NCI-H2171 (cell line): ENCODE measurements at places on chromosomes 16 and 17.

DNA sequence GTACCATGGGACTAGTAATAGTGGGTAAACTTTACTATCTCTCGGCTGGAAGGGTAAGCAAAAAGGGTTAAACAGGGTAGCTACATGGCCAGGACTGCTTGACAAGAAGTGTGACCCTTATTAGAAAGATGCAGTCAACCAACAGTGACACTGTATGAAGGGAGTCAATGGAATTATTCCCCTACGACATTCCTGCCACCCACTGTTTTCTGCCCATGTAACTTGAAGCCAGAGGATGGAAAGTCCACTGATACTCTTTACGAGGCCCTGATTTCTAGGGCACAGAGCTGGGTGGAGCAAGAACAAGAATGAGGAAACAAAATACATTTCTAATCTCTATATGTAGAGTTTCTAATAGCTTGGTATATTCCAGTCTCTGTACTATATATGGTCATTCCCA is 1102.5 kb downstream of the CDH11 start:
- DNase-seq, result no peak

GRCh38 chr17:30278032-30278431 is 13.7 kb downstream of the BLMH start:
- no peak for DNase-seq

- DNase-seq, result peak; percentile 34
Measured at GRCh38 chr16:76265434-76266045, 11.7 kb upstream of the CNTNAP4 start.

- DNase-seq, result no peak
Measured at GRCh38 chr17:68356520-68356919, 65.2 kb downstream of the ARSG start.

DNA sequence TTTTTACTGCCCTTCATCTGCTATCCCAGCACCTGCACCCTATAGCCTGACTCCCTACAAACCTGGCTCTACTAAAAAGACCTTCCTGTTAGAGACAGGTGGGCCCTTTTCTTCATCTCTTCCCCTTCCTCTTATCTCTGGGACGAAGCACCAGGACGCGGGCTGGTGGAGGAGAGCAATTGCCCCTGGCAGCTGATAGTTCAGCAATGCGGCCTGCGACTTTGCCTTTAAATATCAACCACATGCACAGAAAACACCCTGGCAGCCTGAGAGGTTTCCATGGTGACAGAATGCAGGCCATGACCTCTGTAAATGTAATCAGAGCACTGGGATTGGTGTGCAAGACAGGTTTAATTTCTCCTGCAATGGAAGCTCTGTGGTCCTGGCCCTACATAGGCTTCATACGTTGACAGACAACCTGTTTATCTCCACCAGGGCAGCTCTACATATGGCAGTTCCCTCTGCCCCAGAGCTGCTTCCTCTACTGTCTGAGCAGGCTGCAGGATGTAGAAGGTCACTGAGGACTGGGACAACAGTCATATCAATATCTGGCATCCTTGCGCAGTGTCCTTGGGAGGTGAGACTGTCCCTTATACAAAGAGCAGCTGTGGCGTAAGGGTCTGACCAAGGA is 10.0 kb upstream of the SKAP1 start:
- no peak for DNase-seq

GRCh38 chr17:57408071-57408811 is 151.9 kb downstream of the MSI2 start:
- DNase-seq, result peak; percentile 52

GRCh38 chr17:81111066-81111465 is 54.2 kb upstream of the PVALEF start:
- DNase-seq, result no peak

DNA sequence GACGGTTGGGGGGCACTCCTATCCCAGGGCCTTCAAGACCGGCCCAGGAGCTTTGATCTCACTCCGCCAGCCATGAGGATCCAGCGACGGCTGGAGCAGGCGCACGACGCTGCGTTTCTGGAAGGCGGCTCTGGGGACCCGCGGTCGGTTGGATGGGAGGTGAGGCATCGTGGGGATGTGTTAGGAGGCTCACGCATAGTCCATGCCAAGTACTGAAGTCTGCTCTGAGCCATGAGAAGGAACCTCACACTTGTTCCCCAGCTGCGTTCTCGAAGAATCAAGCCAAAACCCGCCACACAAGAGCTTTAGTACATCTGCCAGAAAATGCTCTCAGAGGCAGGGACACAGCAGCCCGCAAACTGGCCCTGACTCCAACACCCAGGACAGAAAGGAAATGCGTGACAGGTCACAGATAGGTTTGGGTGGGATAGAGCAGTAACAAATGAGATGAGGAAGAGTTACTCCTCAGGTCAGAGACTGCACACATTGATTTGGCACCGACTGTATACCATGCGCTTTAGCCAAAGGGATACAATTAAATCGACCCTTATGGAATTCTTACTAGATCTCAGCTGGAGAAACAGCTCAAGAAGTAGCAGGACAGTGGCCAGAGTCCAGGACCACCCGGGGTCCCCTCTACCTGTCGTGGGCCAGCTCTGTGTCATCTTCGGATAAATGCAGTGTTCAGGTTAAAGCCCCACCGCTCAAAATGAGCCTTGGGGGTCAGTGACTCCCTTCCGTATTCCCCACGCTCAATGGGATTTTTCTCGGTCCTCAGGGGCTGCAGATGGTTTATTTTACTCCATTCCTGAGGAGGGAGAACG is 6.7 kb upstream of the GSG1L start:
- DNase-seq, result no peak

DNA sequence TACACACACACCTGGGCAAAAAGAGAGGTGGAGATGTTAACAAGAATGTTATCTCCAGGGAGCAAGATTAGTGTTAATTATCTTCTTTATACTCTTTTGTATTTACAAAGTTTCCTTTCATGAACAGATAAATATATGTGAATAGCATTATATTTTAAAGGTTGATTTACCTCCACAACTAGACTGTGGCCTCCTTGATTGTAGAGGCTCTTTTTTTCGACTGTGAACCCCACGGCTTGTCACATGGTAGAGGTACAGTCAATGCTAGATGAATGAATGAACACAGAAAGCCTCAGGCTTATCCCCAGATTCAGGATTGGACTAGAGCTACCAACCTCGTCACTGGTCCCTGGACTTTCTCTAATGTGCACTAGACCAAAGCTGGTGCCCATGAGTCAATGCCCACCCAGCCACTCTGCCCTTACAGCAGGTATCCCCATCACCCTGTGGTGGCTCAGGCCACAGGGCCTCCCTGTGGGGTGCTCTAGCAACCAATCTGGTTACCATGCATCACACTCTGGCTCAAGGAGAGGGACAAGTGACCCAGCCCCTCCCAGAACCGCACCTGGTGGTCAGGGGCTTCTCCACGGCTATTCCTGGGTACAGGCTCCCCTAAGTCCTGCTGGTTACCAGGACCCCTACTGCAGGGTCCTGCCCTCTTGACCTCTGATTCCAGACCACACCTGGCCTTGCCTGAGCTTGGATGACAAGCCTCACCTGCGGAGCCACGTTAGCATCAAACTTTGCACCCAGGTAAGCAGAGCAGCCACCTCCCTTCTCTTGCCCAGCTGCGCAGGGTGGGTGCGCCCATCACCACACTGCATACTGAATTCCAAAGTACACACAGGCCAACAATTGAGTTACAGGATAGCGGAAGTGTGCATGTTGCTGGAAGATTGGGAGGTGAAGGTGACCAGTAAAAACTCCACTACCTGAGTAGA is 101.0 kb downstream of the CDYL2 start:
- DNase-seq, result no peak

DNA sequence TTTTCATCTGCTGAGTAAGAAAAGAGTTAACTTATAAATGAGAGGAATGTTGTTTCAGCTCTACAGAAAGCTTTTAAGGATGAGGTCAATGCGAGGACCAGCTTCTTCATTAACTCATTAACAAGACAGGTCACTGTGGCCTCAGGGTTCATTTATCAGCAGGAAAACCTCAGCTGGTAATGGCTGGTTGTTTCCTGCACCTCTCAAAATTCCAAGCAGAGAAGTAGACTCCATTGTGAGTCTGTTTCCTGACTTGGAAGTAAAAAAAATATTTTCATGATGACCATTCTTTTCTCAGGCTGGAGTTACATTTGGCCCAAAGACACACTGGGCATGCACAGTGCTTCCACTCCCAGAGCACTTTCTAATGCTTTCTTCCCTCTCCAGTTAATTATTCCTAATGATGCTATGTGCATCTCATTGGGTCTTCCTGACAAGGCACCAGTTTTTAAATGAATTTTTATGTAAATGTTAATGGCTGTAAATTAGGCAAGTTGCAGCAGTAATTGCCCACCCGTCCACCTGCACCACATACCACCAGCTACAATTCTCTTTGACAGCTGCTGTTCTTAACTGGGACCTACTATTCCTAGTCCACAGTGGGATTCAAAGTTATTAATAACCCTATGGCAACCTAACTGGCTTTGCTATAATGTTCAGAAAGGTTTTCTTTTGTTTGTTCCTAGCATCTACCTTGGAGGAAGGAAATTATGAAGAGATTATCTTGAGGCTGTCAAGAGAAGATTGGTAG is 89.5 kb upstream of the BCAR1 start:
- no peak for DNase-seq

- DNase-seq, result peak; percentile 9
Measured at GRCh38 chr17:40355123-40355803, 9.3 kb downstream of the GJD3 start.

DNA sequence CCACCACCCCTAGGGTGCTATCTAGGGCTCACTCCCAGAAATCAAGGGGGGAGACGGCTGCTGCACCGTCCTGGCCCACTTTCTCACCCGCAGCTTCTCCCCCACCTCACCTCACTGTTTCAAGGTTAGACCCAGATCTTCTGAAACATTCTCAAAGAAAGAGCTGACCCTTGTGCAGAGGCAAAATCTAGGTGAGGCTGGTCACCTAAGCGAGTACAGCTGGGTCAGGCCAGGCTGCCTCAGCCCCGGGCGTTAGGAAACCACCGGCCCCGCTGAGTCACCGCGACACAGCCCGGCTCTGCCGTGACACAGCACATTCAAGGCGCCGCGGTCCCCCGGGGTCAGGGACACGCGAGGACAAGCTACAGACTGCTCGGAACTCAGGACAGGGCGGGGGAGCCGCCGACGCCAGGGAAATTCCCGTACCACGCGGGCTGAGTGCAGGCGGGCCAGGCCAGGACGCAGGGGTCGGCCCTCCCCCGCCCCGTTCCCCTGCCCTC is 27.1 kb downstream of the GNPTG start:
- peak; percentile 2 for DNase-seq

- DNase-seq, result no peak
Measured at GRCh38 chr17:3693829-3694231, 2.1 kb downstream of the P2RX5 start.

GRCh38 chr16:89040391-89040790 is 53.3 kb upstream of the ACSF3 start:
- DNase-seq, result no peak

DNA sequence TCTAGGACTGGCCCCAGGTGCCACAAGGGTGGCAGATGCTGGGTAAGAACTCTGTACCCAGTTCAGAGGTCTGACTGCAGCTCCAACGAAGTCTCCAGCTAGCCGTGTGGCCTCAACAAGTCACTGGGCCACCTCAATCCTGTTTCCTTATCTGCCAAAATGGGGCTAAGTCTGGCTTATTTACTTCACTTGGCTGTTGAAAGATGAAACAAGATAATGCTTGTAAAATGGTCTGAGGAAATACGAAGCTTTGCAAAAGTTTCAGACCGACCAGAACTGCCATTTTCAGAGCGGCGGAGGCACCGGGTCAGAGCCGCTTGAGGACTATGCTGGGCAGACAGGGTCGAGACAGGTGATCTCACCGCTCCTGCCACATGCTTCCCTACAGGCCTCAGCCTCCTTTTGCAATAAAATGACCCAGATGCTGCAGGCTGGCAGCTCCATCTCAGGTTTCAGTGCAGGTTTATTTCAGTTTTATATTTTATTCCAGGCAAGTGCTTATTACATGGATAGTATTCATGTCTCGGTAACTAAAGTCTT is 17.2 kb downstream of the MNT start:
- DNase-seq, result peak; percentile 46

- DNase-seq, result no peak
Measured at GRCh38 chr17:7133424-7133823, 18.8 kb upstream of the ASGR2 start.

GRCh38 chr17:17356931-17357270 is 53.7 kb downstream of the NT5M start:
- no peak for DNase-seq

DNA sequence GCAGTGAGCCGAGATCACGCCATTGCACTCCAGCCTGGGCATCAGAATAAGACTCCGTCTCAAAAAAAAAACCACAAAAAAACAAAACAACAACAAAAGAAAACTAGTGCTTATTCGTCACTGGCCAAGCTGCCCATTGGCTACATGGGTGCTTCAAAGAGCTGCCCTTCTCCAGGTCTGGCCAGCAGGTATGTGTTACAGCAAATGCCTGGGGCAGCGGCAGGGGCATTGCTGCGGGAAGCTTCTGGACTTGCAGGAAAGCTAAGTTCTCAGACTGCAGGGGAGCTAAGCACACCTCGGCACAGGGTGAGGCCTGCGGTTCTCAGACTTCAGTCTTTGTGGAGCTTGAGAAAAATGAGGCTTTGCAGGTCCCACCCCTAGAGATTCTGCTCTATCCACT is 4.1 kb upstream of the STH start:
- DNase-seq, result no peak

- no peak for DNase-seq
Measured at GRCh38 chr16:48932216-48932855, 322.4 kb upstream of the N4BP1 start.

- no peak for DNase-seq
Measured at GRCh38 chr17:44081681-44082080, 11.1 kb downstream of the G6PC3 start.

- no peak for DNase-seq
Measured at GRCh38 chr17:68498479-68499326, 13.5 kb upstream of the PRKAR1A start.

GRCh38 chr17:14197057-14197456 is 39.6 kb downstream of the CDRT15 start:
- no peak for DNase-seq

- DNase-seq, result no peak
Measured at GRCh38 chr16:55905651-55906050, 30.5 kb upstream of the CES5A start.

- no peak for DNase-seq
Measured at GRCh38 chr16:23486480-23486879, 23.8 kb downstream of the GGA2 start.

DNA sequence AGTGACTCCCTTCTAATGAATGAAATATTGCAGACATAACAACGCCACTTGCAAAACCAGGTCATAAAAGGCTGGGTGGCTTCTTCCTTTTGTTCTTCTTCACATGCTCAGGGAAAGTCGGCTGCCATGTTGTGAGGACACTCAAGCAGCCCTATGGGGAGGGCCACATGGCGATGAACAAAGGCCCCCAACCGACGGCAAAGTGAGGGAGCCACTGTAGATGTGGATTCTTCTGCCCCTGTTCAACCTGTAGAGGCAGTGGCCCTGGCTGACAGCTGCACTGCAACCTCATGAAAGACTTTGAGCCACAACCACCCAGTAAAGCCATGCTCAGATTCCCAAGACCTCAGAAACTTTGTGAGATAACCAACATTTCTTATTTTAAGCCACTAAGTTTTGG is 203.5 kb upstream of the TNRC6C start:
- DNase-seq, result no peak
